Activated naive CD8-positive, alpha-beta T cell treated with anti-CD3 and anti-CD28 coated beads for 36 hours (primary cell): ENCODE measurements at places on chromosomes 3 and 15. TPM values are rescaled to one million over a fixed set of nuclear protein-coding genes. Genes with fewer than 3 reads are reported as not detected.

- H3K27me3 ChIP-seq: peaks cover 4% of the 10 kb centered on the region
- no peak for DNase-seq
- no peak overlapping the region for H3K4me3 ChIP-seq
These were observed 177.0 kb downstream of the GOLIM4 start for GRCh38 chr3:167918686-167919085.

- H3K4me3 ChIP-seq: no peak overlapping the region
- H3K27me3 ChIP-seq: peaks cover 11% of the 10 kb centered on the region
- H3K27ac ChIP-seq: no peak overlapping the region
- H3K4me1 ChIP-seq: no peaks in the 10 kb centered on the region
These were observed 27.9 kb upstream of the ACP3 start for GRCh38 chr3:132289316-132289715.

- no peak overlapping the region for H3K27ac ChIP-seq
- H3K4me3 ChIP-seq: no peak overlapping the region
- H3K27me3 ChIP-seq: no peaks in the 10 kb centered on the region
- H3K4me1 ChIP-seq: no peaks in the 10 kb centered on the region
These were observed 8.6 kb upstream of the STX19 start for GRCh38 chr3:94036909-94037507.

- H3K4me3 ChIP-seq: no peak overlapping the region
- no peak for DNase-seq
- no peak overlapping the region for H3K27ac ChIP-seq
These were observed 434.8 kb upstream of the DPH6 start for GRCh38 chr15:35980719-35981118.

GRCh38 chr3:64674591-64675076 lies 13.2 kb downstream of the ADAMTS9 start:
- H3K27me3 ChIP-seq: no peaks in the 10 kb centered on the region
- H3K4me1 ChIP-seq: no peaks in the 10 kb centered on the region
- no peak overlapping the region for H3K27ac ChIP-seq
- no peaks in the 10 kb centered on the region for H3K36me3 ChIP-seq

- peaks cover 21% of the 10 kb centered on the region for H3K4me1 ChIP-seq
- no peak overlapping the region for H3K4me3 ChIP-seq
- no peak for DNase-seq
- peaks cover 3% of the 10 kb centered on the region for H3K27me3 ChIP-seq
These were observed 2.4 kb upstream of the RPL29 start for GRCh38 chr3:51997935-51998596.

GRCh38 chr15:72220687-72221086 lies 10.3 kb downstream of the PKM start:
- no peaks in the 10 kb centered on the region for H3K27me3 ChIP-seq
- H3K4me3 ChIP-seq: no peak overlapping the region
- peaks cover 53% of the 10 kb centered on the region for H3K4me1 ChIP-seq
- DNase-seq: no peak
- peaks cover 59% of the 10 kb centered on the region for H3K36me3 ChIP-seq

GRCh38 chr3:15822281-15822680 lies 24.5 kb upstream of the ANKRD28 start:
- H3K4me3 ChIP-seq: no peak overlapping the region
- H3K36me3 ChIP-seq: no peaks in the 10 kb centered on the region
- H3K4me1 ChIP-seq: peaks cover 53% of the 10 kb centered on the region
- no peak overlapping the region for H3K27ac ChIP-seq

DNA sequence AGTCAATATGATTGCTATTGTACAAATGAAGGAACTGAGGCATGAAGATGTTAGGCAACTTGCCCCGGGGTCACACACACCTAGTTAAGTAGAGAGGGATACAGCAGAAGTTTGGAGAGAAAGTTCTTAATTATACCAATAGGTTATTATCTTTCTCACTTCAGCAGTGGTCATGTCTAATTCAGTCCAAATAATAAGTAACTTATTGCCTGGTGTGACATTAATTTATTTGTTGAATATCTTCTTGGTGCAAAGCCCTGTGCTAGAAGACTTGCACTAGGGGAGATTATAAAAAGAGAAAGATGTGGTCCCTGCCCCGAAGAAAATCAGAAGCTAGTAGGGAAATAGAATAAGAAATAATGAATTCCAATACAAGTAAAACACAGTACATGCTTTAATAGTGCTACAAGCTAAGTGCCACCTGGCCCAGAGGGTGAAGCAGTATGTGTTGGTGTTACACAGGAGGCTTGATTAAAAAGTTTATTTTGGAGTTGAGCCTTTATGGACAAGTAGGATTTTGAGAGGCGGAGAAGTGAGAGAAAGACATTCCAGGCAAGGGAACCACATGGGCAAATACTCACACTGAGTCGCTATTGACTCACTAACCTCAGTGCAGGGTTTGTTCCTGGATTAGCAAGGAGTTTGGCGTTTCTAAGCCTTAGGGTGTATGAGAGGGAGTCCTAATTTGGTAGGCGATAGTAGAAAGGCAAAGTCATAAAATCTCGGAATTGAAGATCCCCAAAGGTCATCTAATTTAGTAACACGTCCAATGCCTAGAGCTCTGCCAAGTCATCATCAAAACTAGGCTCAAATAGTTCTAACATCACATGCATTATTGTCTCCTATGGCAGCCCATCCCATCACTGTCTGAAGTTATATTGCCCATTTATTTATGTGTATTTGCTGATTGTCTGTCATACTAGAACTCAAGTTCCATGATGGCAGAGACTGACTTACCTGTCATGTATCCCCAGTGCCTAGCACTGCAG lies 19.2 kb upstream of the GSK3B start:
- H3K36me3 ChIP-seq: peaks cover 7% of the 10 kb centered on the region
- H3K27me3 ChIP-seq: no peaks in the 10 kb centered on the region
- no peak for DNase-seq
- no peak overlapping the region for H3K4me3 ChIP-seq
- no peak overlapping the region for H3K27ac ChIP-seq

The LHFPL4 gene
- not detected for total RNA-seq

The KATNBL1 gene
- total RNA-seq: 37.0 TPM

The SNTN gene
- total RNA-seq: not detected

The C3orf18 gene
- total RNA-seq: 15.9 TPM

The LPP gene
- 15.0 TPM for total RNA-seq

The TP63 gene
- not detected for total RNA-seq

The C2CD4B gene
- not detected for total RNA-seq
